ENCODE measurements at places on chromosomes 12 and 14.

- DNase-seq = no peak
Observed at GRCh38 chr12:77682488-77682887, 148.2 kb upstream of the NAV3 start.

GRCh38 chr12:109289004-109289403, 20.1 kb downstream of the FOXN4 start:
- DNase-seq = no peak

GRCh38 chr12:62841846-62842245, 93.1 kb downstream of the PPM1H start:
- no peak for DNase-seq

DNA sequence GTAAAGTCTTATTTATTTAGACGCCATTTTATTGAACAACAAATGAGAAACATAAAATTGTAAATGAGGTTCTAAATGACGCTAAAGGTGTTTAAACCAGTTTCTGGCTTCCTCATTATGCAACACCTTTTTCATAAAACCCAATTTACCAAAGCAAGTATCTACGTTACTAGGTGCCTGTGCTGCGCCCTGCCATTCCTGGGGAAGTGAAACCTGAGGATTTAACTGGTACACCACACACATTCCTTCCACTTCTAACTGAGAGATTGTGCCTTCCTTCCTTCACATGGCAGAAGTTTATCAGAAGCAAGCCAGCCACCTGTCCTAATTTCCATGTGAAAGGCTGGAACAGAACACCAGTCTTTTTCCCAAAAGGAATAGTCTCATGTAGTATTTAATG, 40.3 kb upstream of the GCH1 start:
- DNase-seq = no peak

- no peak for DNase-seq
Observed at GRCh38 chr14:35628989-35629388, 95.0 kb downstream of the INSM2 start.

- no peak for DNase-seq
Observed at GRCh38 chr14:100586403-100587085, 673 bp downstream of the BEGAIN start.

DNA sequence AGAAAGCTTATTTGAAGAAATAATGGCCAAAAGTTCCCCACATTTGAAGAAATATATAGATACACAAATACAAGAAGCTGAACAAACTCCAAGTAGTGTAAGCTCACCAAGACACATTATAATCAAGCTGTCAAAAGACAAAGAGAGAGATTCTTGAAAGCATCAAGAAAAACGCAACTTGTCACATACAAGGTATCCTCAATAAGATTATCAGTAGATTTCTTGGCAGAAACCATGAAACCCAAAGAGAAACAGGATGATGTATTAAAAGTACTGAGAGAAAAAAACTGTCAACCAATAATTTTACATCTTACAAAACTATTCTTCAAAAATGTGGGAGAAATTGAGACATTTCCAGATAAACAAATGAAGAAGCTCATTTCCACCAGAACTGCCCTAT, 250.6 kb upstream of the ARID2 start:
- no peak for DNase-seq

Data from vagina (tissue), 2 donors.